NCI-H2171 (cell line): ENCODE measurements at places on chromosomes 12 and 14.
A peak's percentile ranks its signal among the peaks of the same experiment; 100 is the strongest.

- DNase-seq = peak; percentile 94
Measured at GRCh38 chr12:119949145-119949544, 39.9 kb upstream of the BICDL1 start.

DNA sequence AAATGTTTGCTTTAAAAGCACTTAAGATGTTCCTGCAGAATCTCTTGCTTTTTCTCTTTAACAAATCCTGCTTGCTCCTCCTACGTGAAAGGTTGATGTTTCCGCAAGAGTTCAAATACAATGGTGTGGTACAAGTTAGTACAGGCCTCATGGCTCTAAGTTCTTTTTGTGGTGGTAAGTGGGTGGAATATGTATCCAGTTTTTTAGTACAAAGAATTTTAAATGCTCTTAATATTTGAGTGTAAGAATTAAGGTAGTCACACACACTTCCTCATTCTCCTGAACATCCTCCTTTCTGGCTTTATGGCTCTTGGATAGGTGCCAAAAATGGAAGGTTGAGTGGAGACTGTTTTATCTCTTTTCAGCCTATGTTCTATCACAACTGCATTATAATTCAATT is 1.8 kb downstream of the OTOGL start:
- DNase-seq = peak; percentile 28

DNA sequence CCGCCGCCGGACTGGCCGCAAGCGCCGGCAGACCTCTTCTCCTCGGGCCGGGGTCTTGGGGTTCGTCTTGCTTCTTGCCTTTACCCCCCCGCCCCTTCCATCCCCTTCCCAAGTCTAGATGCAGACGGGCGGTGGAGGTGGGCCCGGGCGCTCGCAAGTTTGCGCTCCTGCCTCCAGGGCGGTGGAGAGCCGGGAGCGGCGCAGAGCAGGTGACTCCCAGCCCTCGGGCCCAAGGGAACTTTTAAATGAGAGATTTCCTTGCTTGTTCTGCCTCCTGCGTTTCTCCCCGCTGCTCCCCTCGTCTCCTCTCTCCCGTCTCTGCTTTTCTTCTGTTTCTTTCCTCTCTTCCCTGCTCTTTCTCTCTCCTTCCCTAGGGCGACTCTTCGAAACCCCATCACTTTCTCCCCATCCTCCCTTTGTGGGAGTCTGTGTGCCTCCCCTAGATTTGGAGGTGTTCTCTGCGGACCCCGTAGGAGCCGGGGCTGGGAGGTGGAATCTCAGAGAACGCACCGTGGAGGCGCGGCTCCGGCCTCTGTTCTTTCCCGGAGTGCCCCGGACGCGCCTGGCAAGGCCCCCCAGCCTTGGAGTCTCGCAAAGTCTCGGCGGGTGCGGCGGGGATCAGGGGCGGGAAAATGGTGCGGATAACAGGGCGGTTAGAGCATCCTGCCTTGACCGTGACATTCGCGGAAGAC is 114.7 kb upstream of the MYL2 start:
- DNase-seq = peak; percentile 63

DNA sequence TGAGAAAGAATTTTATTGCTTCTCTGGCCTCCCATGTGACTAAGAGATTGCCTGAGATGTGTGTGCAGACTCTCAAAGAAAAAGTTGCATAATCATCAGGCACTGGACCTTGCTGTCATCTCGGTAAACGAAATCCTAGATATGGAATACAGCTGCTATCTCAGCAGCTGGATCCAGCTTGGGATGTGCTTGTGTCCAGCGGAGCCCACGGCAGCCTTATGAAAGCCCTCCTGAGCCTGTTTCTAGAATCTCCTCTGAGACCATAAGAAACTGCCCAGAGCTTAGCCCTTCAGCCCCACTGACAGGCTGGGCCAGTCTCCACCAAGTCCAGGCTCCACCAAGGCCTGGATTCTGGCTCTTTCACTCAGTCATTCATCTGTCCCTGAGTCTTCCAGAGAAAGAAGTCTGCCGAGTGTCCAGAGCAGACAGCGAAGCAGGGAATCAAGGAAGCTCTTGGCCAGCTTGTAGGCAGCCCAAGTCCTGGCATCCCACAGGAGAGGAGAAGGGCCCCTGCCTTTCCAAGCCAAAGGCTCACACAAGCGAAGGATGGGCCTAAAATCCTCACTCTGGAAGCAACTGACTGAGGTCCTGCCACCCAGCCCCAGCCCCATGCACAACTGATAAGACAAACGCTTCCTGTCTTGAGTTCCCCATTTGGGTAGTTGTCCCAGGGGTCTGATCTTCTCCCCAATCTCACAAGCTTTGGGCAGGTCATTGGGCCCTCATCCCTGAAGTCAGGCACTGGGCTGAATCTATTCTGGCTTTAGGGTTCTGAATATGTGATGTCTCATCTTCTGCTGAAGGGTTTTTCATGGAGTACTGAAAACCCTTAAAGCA is 97.8 kb downstream of the SEC23A start:
- no peak for DNase-seq

DNA sequence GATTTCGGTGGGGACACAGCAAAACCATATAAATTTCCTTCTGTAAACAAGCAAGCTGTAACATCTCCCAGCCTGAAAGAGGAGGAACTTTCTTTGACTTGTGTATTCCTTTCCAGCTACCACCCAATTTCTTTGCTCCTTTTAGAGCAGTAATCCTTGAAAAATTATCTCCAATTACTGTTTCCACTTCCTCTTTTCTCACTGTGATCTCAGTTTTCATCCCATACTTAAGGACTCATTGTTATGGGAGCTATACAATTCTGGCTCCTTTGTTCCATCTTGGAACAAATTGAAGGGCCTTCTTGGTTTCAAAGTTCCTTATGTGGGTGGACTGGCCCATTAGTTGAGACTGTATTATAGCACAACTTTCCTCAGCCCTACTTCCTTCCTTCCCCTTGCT is 152.6 kb downstream of the AKAP6 start:
- no peak for DNase-seq

GRCh38 chr12:6097411-6097810 is 27.1 kb downstream of the VWF start:
- no peak for DNase-seq

- no peak for DNase-seq
Measured at GRCh38 chr12:65505386-65506121, 227.1 kb downstream of the MSRB3 start.

GRCh38 chr14:70181276-70181675 is 7.5 kb downstream of the SLC8A3 start:
- DNase-seq = no peak

- no peak for DNase-seq
Measured at GRCh38 chr12:123914726-123915333, 57.8 kb downstream of the CCDC92 start.

- DNase-seq = no peak
Measured at GRCh38 chr12:125341422-125341821, 276.2 kb downstream of the AACS start.

DNA sequence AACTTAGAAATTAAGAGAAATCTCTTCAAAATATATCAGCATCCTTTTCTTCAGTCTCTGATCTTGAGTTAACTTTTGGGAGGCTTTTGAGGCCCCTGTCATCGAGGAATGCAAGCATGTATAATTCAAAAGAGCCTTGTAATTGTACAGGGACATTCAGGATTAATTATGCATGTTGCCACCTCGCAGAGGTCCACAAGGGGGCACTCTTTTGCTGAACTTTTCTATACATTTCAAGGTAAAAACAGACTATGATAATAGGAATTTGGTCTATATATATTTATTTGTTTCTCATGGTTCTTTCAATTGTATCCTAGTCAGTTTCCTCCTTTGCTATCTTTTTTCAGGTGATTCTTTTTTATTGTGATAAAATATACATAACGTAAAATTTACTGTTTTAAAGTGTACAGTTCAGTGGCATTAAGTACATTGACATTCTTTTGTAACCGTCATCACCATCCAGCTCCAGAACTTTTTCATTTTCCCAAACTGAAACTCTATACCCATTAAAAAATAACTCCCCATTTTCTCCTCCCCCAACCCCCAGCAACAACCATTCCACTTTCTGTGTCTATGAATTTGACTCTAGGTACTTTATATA is 47.0 kb upstream of the SLC2A13 start:
- DNase-seq = peak; percentile 23

DNA sequence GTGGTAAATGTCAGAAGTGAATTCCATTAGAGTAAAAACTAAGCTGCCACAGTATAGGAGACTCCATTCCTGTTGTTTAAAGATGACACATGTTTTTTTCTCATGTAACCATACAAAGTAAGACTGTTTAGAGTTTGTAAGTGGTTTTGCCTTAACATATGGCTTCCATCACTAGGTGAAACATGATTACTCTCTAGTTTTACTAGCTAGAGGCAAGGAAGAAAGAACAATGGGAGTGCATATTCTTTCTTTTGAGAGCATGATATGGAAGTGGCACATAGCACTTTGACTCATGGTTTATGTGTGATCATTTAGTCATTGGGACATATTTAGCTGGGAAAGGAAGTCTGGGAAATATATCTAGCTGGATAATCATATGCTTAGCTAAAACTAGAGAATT is 7.7 kb downstream of the ATF7IP start:
- no peak for DNase-seq

DNA sequence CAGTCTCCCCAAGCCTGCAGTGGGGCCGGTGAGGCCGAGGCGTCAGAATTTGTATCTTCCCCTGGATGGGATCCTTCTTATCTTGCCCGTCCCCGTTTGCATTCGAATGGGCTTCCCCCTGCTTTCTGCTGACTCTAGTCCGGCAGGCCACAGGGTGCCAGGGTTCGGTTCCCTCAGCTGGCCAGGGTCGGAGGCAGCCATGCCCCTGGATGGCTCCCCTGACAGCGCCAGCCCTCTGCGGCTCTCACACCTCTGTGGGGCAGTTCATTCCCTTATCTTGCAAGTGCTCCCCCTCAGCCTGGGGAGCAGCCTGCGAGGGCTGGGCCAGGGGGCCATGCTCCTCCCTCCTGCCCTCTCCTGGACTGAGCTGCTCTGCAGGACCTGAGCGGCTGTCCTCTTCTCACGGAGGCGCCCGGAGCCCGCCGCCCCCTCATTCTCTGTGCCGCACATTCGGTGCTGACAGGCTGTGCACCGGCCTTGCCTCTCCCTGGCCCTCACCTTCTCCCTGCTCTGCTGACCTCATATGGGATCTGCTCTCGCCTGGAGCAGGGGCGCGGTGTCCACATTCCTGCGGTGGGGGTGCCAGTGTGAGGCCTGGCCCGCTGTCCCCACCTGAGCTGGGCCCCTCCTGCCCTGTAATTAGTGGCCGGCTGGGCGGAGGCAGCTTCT is 32.8 kb downstream of the KIF26A start:
- no peak for DNase-seq

- DNase-seq = no peak
Measured at GRCh38 chr14:30309405-30309804, 249.6 kb upstream of the G2E3 start.

- no peak for DNase-seq
Measured at GRCh38 chr14:99472937-99473336, 7.7 kb downstream of the SETD3 start.

DNA sequence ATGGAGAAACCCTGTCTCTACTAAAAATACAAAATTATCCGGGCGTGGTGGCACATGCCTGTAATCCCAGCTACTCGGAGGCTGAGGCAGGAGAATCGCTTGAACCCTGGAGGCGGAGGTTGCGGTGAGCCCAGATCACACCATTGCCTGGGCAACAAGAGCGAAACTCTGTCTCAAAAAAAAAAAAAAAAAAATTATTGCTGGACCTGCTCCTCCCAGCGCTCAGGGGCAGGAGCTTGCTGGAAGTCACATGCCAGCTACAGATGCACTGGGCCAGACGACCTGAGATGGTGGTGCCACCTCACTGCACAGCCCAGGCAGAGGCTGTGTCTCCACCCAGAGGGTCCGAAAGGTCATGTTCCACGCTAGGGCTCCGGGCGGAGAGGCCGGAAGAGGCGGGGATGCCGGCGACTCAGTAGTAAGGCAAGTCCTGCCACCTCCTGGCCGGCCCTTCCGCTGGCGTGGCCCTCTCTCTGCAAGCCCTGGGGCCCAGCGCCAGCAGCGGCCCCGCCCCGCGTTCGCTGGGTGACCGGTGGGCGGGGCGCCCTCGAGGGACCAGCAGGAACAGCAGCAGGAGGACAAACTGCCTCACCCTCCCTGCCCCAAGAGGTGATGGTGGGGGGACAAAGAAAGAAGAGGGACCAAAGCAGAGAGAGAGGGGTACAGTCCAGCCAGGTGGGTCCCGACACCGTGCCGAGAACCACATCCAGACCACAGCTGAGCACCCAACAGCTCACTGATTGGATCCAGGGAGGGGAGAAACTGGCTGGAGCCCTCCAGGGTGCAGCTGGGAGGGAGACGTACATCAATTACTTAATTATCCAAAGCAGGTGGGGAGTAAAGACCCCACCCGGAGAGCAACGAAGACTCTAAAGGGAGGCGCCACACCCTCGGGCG is 3.6 kb upstream of the RHOF start:
- DNase-seq = no peak

GRCh38 chr14:75861161-75861621 is 120.6 kb downstream of the TGFB3 start:
- no peak for DNase-seq

- peak; percentile 96 for DNase-seq
Measured at GRCh38 chr12:95674631-95675030, 115.9 kb downstream of the NTN4 start.

DNA sequence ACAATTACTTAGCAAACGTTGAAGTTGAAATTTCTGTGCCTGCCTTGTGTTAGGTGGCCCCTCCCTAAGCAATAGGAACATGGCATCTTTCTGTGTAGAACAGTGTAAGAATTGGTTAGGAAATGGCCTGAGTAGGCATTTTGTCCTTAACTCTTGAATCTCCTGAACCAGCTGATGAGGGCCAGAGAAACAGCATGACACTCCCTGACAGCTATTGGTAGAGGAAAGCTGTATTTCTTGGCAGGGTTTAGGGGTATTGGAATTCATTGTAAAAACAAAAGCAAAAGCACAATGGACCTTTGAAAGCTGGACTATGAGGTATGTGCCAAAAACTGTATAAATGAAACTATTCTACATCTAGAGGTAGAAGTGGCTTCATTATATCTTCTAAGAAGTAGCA is 40.6 kb upstream of the LRTM2 start:
- no peak for DNase-seq

DNA sequence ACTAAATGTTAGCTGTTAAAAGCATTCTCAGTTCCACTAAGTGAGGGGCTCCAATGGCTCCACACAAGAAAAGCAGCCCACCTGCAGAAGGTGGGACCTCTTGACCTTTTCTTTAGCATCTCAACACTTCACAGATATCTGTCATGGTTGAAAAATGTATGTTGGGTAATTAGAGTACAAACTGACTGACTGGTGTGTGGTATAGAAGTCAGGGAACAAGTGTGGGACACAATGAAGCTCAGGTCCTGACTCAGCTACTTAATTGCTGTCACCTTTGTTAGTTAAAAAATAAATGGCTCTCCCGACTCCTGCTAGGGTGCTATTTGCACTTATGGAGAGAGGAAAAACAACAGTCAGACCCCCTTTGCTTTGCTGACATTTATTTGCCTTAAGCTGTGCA is 299.0 kb downstream of the TTC6 start:
- DNase-seq = no peak

DNA sequence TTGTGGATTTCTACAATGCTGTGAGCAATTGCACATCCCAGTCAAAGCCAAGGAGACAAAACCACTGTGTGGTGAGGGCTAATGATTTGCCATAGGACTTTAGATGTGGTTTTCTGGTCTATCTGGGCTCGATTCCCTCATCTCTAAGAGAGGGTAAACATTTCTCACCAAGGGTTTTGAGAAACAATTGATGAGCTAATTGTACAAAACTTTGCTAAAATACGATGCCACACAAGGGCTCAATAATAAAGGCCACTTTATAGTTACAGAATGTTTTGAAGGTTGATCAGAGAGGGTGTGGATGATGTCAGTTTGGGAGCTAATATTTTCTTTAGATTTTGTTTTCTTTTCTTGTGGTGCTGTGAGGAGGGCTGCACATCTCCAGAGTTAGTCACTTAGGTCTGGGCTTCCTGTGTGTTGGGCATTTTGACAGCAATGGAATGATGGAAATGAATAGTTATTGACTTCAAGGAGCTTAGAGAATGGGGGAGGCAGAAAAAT is 60.8 kb upstream of the SLC38A4 start:
- no peak for DNase-seq

- no peak for DNase-seq
Measured at GRCh38 chr12:107393043-107393717, 292.4 kb upstream of the PWP1 start.
